ENCODE measurements at places on chromosomes 1 and 21.

DNA sequence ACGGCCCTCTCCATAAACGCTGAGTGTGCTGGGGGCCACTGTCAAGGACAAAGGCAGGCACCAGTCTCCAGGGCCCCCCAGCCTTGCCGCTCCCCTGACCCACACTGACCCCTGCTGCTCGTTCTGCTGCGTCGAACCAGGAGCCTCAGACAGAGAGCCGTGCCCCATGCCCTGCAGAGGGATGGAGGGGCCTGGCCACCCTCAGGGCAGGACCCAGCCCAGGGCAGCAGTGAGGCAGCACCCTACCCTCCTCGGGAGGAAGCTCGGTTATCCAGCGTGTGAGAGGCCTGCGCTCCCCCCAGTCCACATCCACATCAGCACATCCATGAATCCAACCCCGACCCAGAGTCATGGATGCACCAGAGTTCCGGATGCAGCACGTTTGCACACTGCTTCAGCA is 15.1 kb downstream of the WDR4 start:
- no peak for DNase-seq

- no peak for DNase-seq
Observed at GRCh38 chr1:154664331-154665002, 56.5 kb upstream of the ADAR start.

- DNase-seq = no peak
Observed at GRCh38 chr1:34405266-34405959, 228.7 kb downstream of the C1orf94 start.

DNA sequence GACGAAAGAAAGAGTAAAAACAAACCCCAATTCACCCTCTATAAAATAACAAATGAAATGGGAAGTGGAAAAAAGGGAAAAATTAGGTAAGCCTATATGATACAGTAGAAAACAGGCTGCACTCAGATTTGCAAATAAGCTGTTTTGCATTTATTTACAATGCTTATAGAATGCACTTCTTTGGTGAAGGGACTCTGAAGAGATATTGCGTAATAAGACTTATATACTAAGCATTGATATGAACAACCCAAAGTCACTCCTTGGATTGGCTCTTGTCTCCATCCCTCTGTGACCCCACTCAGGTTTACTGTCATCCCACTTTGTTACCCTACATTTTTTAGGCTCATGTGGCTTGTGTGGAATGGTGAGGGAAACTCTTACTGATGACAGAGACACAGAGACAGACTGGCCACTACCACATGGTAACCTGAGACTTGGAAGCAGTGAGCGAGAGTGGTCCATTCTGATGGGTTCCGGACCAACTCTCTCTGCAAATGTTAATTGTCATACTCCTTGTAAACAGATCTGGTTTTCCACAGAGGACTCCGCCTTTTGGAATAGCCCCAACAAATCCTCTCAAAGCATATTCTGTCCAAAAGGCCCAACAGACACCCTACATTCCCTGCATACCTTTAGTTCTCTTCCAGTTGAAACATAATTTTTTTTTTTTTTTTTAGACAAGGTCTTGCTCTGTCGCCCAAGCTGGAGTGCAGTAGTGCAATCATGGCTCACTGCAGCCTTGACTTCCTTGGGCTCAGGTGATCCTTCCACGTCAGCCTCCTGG is 11.0 kb downstream of the GSTM5 start:
- DNase-seq = no peak

DNA sequence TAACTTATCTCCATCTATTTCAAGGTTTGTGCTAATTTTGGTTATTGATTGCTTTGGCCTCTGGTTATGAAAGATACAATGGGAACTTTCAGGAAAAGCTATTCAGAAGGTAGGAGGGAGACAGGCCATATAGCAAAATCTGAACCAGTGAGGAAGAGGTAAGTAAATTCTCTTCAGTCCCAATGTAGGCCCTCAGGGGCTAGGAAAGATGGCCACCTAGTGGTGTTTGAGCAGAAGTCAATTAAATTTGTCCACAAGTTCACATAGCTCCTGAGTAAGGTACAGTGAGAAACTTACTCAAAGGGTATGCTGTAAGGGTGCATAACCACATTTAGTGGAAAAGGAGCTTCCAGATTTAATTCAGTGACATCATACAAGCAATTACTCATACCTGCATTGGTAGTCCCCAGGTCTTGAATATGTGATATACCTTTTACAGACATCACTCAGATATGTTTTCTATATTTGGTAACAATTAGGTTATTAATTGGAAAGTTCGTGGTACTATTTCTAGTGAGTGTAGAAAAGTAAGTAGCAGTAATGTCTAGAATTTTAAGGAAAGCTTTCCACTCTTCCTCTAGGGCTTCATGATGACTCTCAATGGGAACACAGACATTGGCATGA is 21.4 kb upstream of the FMO1 start:
- no peak for DNase-seq

DNA sequence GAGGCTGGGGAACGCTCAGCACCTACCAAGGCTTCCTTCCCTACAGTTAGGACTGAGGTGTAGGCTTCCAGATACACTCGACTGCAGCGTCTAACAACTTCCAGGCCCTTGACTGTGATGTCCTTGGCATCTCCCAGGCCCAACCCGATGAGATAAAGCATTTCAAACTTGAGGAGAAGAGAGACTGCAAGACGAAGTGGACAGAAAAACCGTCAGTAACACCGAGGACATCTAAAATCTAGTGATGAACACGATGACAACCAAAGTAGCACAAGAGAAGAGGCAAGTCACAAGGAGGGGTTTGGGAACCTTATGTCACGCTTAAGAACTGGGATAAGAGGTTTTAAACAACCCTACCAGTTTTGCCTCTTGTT is 314 bp downstream of the DPH5 start:
- DNase-seq = no peak

DNA sequence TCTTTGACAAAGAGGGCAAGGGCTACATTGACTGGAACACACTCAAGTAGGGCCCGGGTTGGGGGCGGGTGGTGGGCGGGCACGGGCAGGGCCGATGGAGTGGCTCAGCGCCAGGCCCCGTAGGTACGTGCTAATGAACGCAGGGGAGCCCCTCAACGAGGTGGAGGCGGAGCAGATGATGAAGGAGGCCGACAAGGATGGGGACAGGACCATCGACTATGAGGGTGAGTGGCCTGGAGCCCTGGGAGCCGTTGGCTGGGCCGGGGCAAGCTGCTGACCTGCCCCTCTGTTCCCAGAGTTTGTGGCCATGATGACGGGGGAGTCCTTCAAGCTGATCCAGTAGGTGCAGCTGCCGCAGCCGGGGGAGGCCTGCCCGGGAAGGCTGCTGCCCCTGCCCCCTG is 1.8 kb downstream of the CALML6 start:
- no peak for DNase-seq

GRCh38 chr1:223364685-223365382 is 858 bp upstream of the SUSD4 start:
- no peak for DNase-seq

- no peak for DNase-seq
Observed at GRCh38 chr1:43691871-43692815, 15.2 kb upstream of the ST3GAL3 start.

- DNase-seq = no peak
Observed at GRCh38 chr1:16724718-16725438, 15.4 kb upstream of the RNU1-4 start.

DNA sequence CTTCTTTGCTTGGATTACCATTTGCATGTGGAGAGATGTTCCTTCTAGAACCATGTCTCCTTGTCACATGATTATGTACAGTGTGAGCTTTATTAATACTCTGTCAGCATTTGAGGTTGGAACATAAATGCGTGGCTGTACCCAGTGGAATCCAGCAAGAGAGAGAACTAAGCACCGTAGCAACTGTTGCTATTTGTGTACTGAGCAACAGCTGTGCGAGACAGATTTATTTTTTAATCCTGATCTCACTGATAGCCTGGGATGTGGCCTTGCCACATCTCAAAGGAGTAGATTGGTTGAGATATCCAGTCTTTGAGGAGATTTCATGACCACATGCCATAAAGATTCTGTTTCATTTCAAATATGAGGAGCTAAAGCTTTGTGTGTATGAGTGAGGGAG is 43.4 kb downstream of the KIF1B start:
- DNase-seq = no peak

DNA sequence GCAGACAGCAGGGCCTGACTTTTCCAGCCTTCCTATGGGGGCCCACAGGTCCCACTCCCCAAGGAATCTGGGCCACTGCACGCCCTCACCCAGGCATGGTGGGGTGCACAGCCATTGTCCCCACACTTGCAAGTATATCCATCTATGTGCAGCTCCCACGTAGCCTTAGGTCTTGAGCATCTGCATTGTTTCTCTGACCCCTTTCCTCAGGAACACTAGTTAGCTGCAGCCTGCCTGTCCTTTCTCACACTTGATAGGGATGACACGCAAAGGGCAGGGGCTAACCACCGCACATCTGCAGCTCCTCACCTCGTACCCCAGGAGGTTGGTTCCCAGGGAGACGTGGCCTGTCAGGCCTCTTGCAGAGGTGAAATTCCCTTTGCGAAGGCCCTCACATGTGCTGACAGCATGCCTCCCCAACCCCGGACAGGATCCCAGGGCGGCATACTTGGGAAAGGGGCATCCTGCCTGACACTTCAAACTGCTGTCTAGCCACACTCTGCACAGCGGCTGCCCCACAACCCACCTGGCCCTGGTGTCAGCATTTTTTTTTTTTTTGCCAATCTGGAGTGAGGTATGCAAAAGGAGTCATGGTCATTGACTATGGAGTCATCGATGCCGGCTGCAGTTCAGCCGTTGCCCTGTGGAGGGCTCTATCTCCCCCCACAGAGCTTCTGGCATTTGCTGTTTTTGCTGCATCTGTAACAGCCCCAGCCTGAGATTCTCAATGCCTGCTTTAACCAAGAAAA is 5.0 kb downstream of the JMJD4 start:
- DNase-seq = no peak

DNA sequence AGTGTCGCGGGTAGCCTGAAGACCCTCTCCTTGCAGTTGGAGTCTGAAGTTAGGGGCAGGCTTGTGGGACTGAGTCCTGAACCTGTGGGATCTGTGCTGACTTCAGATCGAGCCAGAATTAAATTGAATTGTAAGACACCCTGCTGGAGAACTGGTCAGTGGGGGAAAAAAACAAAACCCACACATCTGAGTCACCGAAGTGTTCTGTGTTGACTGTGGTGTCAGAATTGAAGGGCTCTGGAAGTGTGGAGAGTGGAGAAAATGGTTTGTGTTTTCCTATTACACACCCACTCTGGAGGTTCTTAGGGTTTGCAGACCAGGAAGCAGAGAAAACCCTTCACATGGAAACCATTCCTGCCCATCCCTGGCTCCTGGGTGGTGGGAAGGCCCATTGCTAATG is 209.5 kb upstream of the GALNT2 start:
- no peak for DNase-seq

DNA sequence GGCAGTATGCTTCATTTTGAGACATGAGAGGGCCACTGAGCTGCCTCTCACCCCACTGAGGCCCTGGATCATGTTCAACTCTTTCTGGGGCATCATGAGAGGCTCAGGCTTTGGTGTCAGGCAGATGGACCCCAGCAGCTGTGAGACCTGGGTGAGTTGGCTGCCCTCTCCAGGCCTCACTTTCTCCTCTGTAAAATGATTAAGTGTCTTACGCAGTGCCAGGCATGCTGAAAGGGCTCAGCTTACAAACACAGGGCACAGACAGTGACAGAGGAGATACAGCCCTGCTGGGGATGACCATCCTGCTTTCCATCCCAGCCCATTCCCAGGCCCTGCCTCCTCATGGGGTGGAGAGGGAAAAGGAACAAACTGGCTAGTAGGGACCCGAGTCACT is 387.4 kb downstream of the MATN1 start:
- no peak for DNase-seq

DNA sequence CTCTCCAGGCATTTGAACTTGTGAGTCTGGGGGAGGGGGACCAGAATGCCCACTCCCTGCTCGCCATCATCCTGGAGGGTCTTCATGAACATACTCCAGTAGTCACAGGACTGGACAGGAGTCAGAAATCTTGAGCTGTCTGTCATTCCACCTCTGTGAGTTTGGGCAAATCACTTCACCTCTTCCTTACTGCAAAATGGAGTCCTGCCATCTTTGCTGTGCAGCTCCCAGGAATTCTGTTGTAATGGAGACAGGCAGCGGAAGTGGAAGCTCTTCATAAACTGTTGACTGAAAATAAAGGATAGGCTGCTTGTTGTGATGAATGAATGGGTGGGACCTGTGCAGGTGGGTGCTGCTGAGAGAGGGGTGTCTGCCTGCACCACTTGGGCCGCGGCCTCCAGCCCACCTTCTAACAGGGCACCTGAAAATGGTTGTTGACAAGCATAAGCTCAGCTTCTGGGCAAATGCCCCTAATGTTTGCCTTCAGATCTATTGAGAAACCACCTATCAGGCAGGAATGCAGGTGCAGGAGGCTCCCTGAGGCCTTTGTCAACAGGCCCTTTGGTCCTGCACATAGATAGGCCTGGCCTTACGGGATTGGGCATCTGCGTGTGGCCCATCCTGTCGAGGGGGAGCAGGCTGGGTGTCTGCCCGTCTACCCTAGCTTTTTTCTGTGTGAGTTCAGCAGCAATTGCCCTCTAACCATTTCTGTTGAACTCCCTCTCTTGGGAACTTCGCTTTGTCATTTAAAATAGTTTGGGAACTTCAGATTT is 321.0 kb downstream of the RPS6KC1 start:
- no peak for DNase-seq

GRCh38 chr1:109850194-109850593 is 60.5 kb upstream of the CSF1 start:
- DNase-seq = no peak

DNA sequence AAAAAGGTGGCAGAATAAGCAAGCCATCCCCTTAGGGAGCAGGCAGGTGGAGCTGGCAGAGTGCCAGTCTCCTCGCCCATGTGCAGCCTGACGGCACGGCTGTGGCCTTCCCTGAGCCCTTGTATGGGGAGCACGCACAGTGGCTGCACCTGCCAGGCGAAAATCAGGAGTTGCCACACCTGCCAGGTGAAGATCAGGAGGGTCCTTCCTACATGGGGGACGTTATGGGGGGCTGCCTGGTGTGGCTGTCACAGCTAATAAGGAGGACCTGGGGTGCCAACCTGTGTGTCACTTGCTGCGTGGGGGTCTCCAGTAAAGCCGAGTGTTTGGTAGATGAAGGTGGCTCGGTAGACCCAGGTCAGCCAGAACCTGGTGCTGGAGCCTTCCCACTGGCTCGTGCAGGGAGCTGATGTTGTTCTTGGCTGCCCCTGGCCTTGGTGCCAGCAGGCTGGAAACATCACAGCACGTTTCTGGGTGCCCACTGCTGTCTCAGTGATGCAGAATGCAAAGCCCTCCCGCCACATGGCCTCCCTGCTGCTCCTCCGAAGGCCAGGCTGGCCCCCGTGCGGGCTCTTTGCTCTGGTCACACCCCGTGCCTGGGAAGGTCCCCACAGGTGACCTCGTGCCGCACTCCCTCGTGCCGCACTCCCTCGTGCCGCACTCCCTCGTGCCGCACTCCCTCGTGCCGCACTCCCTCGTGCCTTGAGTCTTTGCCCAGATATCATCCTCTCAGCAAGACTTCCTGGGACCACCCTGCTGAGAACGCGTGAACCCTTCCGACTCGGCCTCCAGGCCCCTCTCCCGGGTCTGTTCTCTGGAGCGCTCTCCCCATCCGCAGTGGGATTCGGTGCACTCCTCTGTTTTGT is 55.4 kb downstream of the SLC37A1 start:
- DNase-seq = no peak

- no peak for DNase-seq
Observed at GRCh38 chr1:17617787-17618557, 78.5 kb downstream of the ARHGEF10L start.

All from bone marrow (tissue), 2 donors.